A673 (cell line): ENCODE measurements at places on chromosomes 16 and 17. TPM values are rescaled to one million over a fixed set of nuclear protein-coding genes. Genes with fewer than 3 reads are reported as not detected.

DNA sequence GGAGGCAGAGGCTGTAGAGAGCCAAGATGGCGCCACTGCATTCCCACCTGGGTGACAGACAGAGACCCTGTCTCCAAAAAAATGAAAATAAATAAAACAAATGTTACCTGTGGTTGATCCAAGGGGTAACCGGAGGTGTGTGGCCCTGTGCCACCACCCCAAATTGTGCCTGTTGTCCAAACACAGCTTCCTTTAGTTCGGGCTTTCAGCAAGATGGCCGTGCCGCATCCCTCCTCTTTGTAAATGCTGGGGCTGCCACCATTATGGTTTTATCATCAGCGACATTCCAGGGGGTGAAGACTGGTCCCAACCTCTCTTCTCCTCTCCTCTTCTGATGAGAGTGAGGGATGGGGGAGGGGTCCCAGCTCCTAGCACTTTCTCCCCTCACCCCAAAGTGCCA lies at the start of gene C16orf92:
Gene C16orf92 (plus strand): TSS at position 312 of the 400 bp plus-strand sequence. CDS start 143 bp downstream, outside the sequence.
- DNase-seq = no peak

DNA sequence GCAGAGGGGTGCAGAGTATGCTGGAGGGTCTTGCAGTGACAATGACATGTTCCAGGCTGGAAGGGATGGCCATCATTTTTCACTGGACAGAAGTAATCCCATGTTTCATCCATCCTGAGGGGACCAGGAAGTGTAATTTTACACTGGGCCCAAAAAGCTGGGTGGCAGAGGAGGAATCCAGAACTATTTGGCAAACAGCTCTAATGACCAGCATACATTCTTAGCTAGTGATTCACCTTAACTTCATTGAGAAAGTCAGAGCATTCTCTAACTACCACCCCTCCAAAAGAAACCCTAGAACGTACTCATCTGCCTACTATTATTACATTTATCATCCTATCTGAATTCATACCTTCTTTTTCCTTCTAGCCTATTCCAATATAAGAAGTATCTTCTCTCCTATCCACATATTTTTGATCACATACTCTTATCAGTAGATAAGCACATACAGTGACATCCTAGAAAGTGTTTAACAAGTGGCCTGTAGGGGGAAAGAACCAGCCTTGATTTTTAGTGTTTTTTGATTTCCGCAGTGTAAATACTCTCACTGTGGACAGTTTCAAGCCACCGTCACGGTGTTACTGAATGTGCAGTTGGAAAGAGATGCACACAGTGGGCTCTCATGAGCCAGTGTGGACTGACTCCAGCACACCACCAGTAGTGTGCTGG lies 118.1 kb downstream of the FTO start:
- no peak for DNase-seq

- no peak for DNase-seq
Observed at GRCh38 chr17:35752471-35752870, 568 bp downstream of the GAS2L2 start.

DNA sequence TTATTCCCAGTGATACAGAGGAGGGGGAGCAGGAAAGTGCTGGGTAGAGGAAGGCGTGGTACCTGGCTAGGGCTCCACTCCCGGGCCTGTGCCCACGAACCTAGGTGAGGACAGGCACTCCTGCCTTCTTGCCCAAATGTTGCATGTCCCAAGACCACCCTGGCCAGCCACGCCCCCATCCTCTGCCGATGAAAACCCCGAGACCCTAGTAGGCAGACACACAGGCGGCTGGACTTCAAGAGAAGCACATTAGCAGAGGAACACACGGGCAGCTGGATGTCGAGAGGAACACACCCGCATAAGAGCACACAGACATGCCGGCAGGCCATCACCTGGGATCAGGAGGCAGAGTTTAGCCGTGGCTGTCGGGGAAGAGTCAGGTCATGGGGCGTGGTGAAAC lies 1386.5 kb upstream of the GOT2 start:
- no peak for DNase-seq

GRCh38 chr16:65271996-65272395 lies 150.1 kb upstream of the CDH11 start:
- no peak for DNase-seq

DNA sequence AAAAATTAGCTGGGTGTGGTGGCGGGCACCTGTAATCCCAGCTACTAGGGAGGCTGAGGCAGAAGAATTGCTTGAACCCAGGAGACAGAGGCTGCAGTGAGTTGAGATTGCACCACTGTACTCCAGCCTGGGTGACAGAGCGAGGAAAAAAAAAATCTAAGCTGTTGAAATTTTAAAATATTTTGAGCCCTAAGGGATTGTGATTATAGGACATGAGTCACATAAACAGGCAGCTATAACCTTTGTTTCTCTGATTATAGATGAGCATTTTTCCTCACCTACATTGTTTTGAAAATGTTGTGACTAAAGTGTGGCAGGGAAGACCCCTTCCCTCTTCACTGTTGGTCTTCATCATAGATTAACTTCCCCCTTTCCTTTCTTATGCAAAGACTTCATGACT lies 135.5 kb downstream of the MGAT5B start:
- DNase-seq = no peak

DNA sequence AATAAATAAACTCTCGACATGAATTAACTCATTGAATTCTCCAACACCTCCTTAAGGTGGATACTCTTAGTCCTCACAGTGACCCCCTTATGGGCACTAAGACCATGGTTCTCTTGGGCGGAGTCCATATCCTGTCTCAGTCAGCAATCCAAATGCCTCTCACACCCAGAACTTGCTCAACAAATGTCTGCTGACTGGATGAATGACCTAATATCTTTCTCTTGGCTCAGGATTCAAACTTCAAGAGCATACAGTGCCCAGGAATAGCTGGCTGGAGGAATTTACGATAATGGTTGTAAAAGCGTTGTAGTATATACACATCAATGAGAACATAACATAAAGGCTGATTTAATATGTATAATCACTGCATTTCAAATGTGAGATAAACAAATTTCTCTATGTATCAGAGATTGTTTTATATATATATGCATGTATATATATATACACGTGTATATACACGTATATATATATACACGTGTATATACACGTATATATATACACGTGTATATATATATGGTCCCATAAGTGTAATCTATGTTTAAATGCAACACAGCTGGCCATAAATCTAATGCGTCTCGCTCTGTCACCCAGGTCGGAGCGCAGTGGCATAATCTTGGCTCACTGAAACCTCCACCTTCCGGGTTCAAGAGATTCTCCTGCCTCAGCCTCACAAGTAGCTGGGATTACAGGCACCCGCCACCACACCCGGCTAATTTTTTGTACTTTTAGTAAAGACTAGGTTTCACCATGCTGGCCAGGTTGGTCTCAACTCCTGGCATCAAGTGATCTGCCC lies 6.5 kb upstream of the UBB start:
- DNase-seq = no peak

DNA sequence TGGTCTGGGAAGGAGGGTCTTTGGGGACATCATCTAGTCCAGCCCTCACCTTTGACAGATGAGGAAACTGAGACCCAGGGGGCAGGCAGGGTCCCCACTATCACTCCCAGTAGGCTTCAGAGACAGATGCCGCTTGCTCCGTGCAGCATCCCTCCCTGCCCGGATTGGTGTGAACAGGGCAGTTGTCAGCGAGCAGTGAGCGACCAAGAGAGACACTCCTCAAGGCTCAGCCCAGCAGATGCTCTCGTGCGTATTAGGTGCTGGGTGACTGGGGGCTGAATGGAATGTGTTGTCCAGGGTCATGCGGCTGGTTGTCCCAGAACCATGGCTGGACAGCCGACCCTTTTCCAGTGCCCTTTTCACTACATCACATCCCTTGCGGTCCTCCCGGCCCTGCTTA lies 49.0 kb downstream of the MPRIP start:
- no peak for DNase-seq

DNA sequence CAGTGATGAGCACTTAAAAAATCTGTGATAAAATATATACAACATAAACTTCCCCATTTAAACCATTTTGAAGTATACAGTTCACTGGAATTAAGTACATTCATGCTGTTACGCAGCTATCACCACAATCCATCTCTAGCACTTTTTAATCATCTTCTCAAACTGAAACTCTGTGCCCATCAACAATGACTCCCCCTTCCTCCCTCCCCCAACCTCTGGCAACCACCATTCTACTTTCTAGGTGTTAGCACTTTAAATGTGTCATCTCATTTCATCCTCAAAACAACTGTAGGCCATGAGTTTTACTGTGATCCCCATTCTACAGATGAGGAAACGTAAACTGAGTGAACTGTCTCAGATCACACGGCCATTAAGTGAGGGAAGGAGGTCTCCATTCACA lies 13.8 kb upstream of the TMEM98 start:
- DNase-seq = no peak

The SMIM22 gene
- not detected in 2 replicates for total RNA-seq

- DNase-seq = no peak
Observed at GRCh38 chr16:72947379-72948237, 100.3 kb downstream of the ZFHX3 start.

DNA sequence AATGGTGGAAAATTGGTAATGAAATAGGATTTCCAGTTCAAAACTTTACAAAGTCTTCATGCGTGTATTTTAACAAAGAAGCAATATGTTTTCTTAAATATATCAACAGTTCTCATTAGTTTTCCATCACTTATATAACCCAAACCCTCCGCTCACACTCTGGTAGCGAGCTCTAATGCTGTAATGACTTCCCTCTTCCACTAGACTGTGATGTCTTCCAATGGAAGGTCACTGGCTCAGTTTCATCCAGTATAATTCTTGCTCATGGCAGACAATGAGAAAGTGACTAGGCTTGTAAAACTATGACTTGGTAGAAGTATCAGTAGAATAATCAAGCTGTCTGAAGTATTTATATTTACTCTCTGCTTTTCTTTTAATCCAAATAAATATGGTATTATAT lies 32.8 kb downstream of the NETO2 start:
- DNase-seq = no peak

DNA sequence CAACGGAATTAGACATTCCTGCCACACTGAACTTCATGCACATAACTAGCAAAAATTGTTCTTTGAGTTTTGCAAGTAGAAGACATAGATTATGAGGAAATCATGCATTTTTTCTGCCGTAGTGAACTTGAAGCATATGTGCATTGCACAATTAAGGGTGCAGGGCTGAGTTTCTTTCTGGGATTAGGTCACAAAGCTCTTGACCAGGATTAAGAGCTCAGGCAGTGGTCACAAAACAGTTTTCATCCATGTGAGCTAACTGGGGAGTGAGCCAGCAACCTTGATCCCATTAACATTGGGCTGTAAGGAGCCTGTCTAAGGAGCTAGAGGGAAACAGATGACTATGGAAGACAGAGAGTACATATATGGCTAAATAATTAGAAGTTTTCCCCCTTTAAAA lies 143.7 kb downstream of the PMP22 start:
- DNase-seq = no peak

GRCh38 chr17:76872221-76872873 lies 4.1 kb downstream of the MGAT5B start:
- DNase-seq = peak; percentile 36

DNA sequence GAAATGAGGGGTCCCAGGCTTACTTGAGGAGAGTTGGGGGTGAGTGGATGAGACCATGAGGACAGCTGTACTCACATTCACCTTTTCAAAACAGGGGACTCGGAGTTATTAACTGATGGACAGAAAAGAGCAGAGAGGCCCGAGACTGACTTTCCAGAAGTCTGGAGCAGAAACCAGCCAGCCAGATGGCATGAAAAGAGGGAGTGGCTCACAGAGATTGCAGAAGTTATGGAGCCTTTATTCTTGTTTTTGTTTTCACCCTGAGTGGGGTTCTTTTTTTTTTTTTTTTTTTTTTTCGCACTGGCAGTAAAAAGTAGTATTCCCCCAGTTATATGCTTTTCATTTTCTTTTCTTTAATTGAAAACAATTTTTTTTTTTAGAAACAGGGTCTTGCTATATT lies 18.9 kb downstream of the TVP23A start:
- no peak for DNase-seq

- DNase-seq = peak; percentile 48
Observed at GRCh38 chr16:24906199-24906808, 60.5 kb downstream of the SLC5A11 start.

GRCh38 chr16:74448990-74449389 lies 27.7 kb upstream of the CLEC18B start:
- peak; percentile 38 for DNase-seq

The ACE gene
- 2.1 and 2.6 TPM in 2 replicates for total RNA-seq

- DNase-seq = peak; percentile 92
Observed at GRCh38 chr16:85395207-85395912, 217.8 kb upstream of the GSE1 start.

GRCh38 chr16:49085686-49086085 lies 196.0 kb downstream of the CBLN1 start:
- DNase-seq = no peak

DNA sequence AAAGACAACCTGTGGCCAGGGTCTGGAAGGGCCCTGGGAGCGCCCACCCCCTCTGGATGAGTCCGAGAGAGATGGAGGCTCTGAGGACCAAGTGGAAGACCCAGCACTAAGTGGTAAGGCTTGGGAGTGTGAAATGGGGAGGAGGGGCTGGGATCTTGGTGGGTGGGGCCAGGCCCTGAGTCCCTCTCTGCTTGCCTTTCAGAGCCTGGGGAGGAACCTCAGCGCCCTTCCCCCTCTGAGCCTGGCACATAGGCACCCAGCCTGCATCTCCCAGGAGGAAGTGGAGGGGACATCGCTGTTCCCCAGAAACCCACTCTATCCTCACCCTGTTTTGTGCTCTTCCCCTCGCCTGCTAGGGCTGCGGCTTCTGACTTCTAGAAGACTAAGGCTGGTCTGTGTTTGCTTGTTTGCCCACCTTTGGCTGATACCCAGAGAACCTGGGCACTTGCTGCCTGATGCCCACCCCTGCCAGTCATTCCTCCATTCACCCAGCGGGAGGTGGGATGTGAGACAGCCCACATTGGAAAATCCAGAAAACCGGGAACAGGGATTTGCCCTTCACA lies 1.2 kb upstream of the STARD3 start:
- DNase-seq = no peak

DNA sequence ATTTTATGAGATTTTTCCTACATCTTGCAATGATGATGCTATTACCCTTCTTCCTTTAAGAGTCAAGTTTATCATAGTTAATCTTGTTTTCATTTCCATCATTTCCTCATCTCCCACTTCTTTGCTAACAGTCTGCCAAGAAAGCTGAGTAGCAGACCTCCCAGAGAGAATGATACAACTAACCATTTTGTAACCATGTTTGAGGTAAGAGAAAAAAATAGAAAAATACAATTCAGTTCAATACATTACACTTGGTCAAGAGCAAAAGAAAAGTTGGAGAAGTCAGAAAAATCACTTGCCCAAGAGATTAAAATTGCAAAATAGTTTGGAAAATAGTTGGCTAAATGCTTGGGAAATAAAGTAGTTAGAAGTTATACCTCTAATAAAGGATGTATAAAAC lies 154.4 kb downstream of the ABCA8 start:
- DNase-seq = peak; percentile 37

GRCh38 chr17:57338257-57338914 lies 82.1 kb downstream of the MSI2 start:
- DNase-seq = no peak
